NCI-H446 (cell line): ENCODE measurements at places on chromosomes 6 and 20.

- DNase-seq: no peak
Observed at GRCh38 chr6:113813142-113813541, 44.0 kb upstream of the MARCKS start.

DNA sequence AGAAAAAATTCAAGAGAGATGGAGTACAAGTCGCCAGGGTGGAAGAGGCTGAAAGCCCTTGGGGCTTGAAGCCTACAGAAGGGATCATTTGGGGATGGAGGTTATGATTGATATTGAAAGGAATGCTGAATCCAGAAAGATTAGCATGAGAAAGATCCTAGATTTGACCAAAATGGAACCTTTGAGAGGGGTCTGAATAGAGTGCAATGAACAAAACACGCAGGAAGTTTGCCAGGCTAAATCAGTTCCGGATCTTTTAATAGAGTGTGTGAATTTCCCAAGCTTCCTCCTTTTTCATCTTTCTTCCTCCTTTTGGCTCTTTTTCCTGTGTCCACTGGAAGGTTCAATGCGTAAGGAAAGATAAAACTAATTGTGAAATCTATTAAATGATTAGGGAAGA is 15.3 kb downstream of the IPCEF1 start:
- no peak for DNase-seq

- no peak for DNase-seq
Observed at GRCh38 chr6:31114541-31114878, at the start of gene PSORS1C1. PSORS1C1 (plus strand) TSS chr6:31114800; CDS start chr6:31129633, 14,833 bp downstream.

DNA sequence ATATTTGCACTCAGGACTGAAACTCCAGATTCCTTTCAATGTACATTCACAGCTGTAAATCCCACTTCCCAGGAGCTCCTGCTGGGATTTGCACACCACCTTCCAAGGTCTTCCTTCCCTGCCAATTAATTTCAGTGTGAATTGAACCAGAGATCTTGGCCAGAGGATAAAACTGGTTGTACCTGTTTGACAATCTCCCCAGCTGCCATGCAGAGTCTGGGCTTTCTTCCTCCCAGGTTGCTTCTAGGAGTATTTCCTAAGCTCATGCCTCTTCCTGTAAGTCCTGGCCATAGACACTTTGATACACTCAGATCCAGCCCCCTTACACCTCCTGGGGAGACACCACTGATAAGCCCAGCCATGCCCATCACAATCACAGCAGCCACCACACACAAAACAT is 15.6 kb downstream of the MAFB start:
- no peak for DNase-seq

GRCh38 chr20:56730996-56731395 is 101.9 kb downstream of the TFAP2C start:
- DNase-seq: no peak

DNA sequence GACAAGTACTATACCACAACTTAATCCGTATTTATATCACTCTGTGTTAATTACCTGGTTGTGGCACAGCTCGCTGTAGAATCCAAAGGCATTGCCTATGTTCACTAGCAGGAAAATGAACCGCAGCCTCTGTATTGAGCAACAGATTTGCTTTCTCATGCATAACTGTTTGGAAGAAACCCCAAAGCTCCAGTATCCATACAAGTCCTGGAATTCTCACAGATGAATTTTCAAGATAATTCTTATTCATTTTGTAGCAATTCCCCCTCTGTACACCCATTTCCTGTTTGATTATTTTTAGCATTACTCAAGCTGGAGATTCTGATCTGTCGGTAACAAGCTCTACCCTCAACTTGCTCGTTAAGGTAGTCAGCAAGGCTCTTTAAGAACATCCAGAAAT is 63.5 kb downstream of the STMND1 start:
- DNase-seq: no peak

- DNase-seq: peak; percentile 46
Observed at GRCh38 chr20:23362392-23363256, 642 bp downstream of the GZF1 start.

DNA sequence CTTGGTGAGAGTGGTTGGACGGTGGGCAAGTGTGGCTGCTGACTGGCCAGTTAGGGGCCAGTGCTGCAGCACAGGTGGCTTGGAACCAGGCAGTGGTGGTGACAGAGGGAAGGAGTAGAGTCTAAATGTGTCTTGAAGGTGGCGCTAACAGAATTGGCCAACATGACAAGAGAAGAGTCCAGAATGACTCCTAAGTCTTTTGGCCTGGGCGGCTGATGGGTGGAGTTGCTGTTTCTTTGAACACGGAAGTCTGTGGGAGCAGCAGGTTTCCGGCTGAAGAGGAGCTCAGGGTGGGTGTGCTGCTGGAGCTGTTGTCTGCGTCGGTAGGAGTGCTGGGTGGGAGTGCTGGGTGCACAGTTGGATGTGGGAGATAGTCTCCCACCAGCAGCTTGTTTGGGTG is 10.1 kb downstream of the LSM14B start:
- DNase-seq: no peak

DNA sequence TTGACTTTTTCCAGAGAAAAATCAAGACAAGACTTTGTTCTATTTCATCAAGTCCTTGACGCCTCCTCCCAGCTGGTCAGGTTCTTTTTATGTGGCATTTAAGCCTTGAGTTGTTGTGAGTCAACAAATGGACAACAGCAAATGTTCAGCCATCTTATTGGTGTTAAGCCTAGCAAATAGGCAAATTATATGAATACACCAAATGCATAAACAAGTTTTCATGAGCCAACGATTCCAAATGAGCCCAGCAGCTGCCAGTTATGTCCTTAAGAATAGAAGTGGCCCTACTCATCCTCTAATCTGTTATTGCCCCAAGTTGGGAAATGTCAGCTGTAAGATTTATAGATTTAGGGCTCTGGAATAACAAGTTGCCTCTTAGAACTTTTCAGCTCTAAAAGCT is 312.0 kb downstream of the SOX4 start:
- DNase-seq: peak; percentile 11

DNA sequence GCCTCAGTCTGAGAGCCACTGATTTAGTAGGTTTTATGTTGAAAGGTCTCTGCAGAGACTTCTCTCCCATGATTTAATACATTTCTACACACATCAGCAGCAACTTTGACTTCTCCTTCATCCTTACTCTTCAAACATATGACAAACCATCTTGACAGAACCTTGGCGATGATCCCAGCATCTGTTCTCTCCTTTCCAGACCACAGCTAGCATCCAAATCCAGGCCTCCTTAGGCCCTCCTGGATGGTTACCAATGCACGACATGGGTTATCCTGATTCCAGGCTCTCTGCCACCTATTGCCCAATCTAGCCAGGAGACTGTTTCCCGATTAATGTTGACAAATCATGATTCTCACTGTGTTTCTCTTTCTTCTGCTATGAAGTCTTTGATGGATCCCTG is 16.8 kb downstream of the LAMA4 start:
- DNase-seq: peak; percentile 84

DNA sequence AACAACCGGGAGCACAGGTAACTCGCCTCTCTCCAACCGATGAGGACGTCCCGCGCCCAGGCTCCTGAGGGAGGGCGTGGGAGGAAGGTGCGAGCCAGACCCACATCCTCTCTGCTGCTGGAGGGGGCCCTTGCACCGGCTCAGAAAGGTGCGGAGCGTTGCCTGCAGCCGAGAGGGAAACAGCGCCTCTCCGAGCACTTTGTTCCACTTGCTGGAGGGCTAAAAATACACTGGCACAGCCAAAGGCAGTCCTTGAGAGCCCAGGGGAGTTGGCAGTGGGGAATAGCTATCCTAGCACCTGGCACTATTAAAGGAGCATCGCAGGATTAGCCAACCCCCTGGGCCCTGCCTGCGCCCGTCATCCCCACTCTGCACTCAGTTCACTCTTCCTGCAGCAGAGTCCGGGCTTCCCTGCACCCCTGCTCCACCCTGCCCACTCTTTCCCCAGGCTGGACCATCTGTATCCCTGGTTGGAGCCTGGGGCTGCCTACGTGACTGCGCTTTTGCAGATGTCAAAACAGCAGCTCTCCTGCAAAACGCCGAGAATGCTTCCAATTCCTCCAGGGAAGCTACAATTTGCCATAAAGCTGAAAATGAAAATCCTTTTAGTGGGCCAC is 108.9 kb downstream of the SNX5 start:
- no peak for DNase-seq

DNA sequence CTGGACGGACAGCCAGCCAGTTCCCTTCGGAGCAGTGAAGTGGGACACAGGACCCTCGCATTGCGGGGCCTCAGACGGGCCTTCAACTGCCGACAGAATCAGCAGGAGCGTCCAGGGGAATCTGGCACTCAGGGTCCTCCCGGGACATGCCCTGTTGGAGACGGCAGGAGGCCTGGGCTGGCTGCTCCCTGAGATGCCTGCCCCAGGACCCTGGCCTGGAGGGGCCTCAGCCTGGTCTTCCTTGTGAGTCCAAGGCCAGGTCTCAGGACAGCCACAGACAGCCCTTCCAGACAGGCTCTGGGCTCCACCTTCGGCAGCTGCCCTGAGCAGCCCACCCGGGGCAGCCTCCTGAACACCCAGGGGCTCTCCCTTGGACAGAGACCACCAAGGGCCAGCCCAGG is 14.6 kb upstream of the HELZ2 start:
- no peak for DNase-seq

DNA sequence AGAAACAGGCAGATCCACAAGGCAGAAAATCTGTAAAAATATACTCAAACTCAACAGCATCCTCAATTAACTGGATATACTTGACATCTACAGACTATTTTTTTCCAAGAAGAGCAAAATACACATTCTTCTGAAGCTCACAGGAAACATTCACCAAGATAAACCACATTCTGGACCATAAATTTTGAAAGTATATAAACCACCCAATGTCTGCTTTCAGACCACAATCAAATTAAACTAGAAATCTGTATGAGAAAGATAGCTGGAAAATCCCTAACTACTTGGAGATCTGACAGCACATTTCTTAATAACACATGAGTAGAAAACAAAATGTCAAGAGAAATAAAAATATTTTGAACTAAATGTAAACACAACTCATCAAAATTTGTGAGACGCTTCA is 195.5 kb downstream of the ERMARD start:
- DNase-seq: no peak

DNA sequence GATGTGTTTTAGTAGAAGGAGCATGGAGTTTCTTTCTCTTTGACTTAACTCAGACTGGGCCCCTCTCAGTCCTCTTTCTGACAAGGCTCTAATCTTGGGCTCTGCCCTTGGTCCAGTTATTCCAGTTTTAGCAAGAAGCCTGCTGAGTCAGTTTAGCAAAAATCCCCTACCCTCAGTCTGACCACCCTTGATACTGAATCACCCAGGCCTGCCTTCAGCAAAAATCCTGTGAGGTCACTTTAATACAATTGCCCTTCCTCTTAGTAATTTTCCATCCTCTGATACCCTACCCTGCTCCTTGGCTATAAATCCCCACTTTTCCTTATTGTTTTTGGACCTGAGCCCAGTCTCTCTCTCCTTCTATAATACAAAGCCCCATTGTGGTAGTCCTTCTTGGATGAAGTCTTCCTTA is 326.7 kb upstream of the NOX3 start:
- no peak for DNase-seq

GRCh38 chr20:35225319-35226125 is 968 bp upstream of the MMP24 start:
- no peak for DNase-seq

- DNase-seq: no peak
Observed at GRCh38 chr6:170043150-170043819, 247.6 kb downstream of the DLL1 start.

GRCh38 chr20:45450097-45450818 is 19.3 kb upstream of the WFDC2 start:
- peak; percentile 38 for DNase-seq

DNA sequence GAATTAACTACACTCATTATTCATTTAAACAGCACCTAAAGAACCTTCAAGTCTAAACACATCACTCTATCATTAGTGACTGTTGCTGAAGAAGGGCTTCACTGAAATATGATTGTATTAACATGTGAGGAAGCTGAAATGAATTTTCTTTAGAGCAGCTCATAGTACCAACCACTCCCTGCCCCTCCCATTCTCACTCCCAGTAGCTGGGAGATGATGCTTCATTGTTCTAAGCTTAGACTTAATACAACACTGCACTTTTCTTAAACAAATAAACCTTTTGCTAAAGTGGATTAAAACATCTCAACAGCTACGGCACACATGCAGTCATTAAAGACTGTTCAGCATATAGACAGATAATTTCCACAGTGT is 63.1 kb downstream of the ATXN1 start:
- DNase-seq: no peak

DNA sequence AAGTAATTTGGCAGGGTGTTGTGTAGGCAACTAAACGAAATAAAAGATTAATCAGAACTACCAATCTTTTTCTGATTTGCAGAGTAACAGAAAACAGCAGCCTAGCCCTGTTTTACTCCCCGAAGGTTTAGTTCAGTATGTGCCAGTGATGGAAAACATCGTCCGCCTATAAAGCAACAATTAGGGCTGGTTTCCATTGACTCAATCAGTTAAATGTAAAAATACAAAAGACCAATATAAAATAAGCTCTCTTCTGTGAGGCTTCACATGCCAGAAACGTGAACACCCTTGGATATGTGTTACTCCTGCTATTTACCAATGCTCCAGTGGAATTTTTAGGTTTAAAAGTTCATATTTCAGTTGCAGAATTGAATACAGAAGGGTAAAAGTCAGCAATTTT is 210.5 kb upstream of the RSPO3 start:
- no peak for DNase-seq

GRCh38 chr6:159979136-159979874 is 10.4 kb downstream of the IGF2R start:
- no peak for DNase-seq

DNA sequence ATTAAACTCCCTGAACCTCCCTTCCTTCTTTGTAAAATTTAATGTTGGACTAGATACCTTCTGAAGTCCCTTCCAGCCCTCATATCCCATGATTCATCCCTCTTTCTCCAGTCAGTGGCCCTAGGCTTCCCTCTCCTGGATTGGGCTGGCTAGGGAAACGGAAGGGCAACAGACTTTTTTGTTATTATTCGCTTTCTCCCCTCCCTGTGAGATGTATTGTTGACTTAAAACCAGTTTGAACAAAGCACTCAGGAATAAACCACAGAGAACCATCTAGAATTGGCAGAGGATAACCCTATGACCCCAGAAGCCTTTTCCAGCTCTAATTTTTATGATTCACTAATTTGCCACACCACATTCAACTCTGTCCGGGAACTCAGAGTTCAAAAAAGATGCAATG is 239.7 kb upstream of the SUPT3H start:
- no peak for DNase-seq

DNA sequence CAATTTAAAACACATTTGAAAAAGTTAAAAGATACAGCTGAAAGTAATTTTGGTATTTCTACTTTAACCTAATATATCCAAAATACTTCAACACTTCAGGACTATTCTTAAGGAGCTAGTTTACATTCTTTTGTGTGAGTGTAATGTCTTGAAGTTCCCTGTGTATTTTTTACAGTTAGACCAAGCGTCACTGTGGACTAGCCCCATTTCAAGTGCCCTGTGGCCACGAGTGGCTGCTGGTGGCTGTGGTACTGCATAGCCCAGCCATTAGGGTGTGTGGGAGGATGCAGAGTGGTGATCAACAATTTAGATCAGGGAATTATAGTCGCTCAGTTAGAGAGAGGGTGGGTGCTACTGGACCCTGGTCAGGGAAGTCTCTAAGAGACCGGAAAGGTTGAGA is 869 bp upstream of the CST5 start:
- DNase-seq: no peak
